ENCODE measurements at places on chromosomes 5 and 9. TPM values are rescaled to one million over a fixed set of nuclear protein-coding genes. Genes with fewer than 3 reads are reported as not detected.

TLX3 gene
- not detected for total RNA-seq

IL5 gene
- total RNA-seq, result not detected

QRFP gene
- not detected for total RNA-seq

RETREG1 gene
- 13.5 TPM for total RNA-seq
